ENCODE measurements at places on chromosomes 7 and 10.

- DNase-seq = no peak
Measured at GRCh38 chr10:132964231-132964630, 21.9 kb upstream of the CFAP46 start.

- no peak for DNase-seq
Measured at GRCh38 chr10:4390219-4390618, 435.8 kb upstream of the AKR1E2 start.

- DNase-seq = peak; percentile 74
Measured at GRCh38 chr10:101272229-101272868, 43.1 kb upstream of the LBX1 start.

GRCh38 chr7:100372256-100372655, 1.0 kb upstream of the PILRA start:
- DNase-seq = no peak

GRCh38 chr7:102205915-102206314, 80.8 kb upstream of the SH2B2 start:
- DNase-seq = no peak

GRCh38 chr7:130426564-130426963, 14.3 kb downstream of the CEP41 start:
- DNase-seq = no peak

- no peak for DNase-seq
Measured at GRCh38 chr7:141003172-141004065, 11.3 kb downstream of the MRPS33 start.

DNA sequence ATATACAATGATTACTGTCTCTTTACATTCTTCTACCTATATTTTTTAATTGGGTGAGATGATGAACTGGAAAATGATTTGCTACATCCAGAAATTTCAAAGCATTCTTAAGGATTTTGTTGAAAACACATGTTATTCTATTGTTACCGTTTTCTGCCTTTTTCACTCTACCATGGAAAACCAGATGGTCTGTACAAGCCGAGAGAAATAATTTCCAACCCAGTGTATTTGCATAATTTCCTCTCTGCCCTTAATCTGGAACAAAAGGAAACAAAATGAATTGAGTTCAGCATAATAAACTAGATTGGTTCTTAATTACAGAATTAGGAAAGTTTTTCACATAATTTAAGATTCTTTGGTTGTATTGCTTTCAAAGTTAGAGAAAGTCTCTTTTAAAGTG, 211.2 kb downstream of the CACNB2 start:
- no peak for DNase-seq

DNA sequence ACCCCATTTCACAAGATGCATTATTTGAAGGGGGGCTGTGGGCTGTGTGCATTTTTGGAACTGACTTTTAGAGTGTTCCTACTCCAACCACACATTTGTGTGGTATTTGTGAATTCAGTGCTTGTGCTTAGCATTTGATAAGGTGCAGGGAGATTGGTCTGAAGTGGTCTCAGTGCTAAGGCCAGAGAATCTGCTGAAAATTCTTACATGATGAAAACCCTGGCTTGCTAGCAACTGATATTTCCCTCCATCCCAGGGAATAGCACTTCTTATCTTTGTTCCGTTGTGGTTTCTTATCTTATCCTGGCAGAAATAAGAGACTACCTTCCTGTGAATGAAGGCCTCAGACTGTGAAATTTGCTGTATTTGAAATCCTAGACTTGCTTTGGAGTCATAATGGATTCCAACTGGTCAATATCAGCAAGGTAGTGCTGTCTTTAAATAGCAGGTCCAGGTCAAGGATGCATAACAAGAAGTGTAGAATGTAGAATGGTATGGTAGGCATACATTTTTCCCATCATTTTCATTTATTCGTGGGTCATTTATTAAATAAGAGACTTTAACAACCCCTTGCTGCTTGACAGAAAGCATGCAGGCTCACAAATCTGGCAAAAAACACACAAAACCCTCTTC, 986.9 kb downstream of the REEP3 start:
- DNase-seq = no peak

DNA sequence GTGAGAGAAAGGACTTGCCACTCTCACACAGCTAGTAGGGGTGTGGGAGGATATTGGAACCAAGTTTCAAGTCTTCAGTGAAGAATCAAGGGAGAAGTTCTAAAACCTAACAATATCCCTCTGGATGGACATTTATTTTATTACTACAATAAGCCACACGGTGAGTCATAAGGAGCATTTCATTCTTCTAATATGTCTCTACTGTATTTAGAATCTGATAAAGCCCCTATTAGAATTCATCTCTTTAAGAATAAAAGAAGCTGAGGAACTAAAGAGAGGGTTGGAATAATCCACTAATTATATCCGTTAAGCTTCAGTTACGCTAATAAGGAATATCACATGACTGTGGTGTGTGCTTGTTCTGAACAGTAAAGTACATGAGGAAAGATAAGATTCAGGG, 40.9 kb upstream of the ATRNL1 start:
- no peak for DNase-seq

DNA sequence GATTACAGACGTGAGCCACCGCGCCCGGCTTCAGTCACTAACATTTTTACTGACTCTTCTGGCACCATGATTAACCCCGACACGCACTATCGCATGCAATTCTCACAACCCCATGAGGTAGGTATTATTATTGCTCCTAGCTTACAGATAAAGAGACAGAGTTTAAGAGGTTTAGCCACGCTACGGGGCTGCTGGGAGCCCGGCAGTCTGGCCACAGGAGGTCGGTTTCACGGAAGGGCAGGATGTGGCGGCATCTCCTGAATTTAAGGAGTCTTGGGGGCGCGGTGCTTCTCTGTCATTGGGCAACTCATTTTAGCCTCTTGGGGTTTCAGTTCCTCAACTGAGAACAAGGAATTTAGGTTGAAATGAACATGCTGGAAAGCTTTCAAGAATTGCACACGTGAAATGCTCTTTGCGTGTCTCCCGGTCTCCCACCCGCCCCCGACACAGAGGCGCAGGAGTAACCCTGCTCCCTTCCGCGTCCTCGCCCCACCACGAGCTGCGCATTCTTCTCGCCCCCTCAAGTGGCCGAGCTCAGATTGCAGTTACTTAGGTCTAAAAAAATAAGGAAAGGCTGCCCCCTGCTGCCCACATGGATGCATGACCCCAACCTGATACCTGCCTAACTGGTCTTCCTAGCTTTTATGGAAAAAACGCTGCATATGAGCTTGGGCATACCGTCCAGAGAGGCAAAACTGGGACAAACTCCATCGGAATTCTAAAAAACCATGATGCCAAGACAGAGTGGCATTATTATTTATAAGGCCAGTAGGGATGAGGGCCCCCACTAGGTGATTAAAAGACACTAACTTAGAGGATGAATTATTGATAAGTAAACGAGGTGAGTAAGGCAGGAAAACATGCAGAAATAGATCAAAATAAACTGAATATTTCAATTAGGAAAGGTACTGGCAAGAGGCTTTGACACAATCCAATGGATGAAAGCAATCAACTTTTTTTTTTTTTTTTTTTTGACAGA, 12.4 kb downstream of the PRSS2 start:
- peak; percentile 81 for DNase-seq
